AG09309 (cell line): ENCODE measurements at places on chromosomes 7 and 10.
A peak's percentile ranks its signal among the peaks of the same experiment; 100 is the strongest.

DNA sequence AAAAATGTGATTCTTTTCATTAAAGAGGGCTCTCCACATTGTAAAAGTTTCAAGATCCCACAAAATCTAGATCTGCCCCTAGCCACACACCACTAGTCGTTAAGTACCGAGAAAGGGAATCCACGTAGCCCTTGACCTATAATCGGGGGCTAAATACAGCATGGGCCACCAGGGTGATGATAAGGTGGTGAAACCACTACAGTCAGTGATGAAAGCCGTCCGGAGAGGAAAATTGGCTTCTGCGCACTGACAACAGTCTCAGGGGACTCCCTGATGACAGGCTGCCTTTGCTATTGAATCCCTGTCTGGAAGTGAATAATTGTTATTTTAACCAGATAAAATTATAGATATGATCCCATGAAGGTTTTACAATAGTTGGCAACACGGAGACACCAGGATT lies 4.6 kb downstream of the TECTB start:
- DNase-seq = no peak

GRCh38 chr7:14635955-14636354 lies 266.6 kb downstream of the DGKB start:
- DNase-seq = no peak

- no peak for DNase-seq
Measured at GRCh38 chr7:135480966-135481597, 28.8 kb downstream of the CNOT4 start.

DNA sequence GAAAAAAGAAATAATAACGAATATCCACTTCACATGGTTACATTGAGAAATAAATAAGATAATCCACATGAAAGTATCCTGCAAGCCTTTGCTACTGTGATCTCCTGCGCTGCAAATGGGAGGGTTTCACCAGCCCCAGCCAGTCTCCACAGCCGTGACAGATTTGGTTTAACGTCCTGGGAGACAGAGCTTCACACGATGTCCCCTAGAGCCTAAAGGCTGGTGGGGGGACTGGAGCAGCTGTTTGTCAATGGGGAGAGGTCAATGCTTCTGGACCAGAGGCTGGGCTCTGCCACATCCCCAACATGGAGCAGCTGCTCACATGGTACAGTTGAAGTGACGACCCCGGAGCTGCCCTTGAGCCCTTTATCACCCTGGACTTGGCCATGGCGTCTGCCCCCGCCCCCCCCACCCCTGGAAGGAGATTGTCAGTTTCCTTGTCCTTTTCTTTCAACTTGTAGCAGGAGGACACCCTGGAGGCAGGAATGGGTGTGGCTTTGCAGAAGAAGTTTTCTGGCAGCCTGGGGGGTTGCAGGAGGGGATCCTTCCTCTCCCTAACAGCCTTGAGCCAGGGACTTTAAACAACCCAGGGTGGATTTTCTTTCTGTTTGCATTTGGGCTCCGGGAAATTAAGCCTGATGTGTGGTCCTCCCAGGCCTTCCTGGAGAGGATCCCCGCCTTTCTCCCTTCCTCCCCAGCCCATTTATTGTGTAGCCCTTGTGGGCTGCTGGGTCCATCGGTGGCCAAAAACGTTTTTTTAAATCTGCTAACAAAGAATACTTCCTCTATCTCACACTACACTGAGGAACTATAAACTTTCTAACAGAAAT lies 37.0 kb upstream of the MXI1 start:
- no peak for DNase-seq

DNA sequence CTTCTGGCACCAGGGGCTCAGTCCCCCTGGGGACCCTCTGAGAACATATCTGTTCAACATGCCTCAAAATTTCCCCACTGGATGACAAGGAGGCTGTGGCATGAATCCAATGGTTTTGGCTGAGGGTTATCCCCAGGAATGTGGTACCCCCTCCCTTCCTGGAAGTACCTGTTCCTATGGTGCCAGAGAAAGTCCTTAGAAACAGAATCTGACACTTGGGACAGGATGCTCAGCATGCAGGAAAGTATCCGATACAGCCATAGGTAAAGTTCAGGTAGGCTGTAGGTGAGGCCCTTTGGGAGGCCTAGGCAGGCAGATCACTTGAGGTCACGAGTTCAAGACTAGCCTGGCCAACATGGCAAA lies 42.7 kb upstream of the A1CF start:
- DNase-seq = no peak

GRCh38 chr10:71187600-71187999 lies 24.8 kb upstream of the UNC5B start:
- no peak for DNase-seq

- no peak for DNase-seq
Measured at GRCh38 chr7:116041615-116042014, 11.1 kb upstream of the TFEC start.

DNA sequence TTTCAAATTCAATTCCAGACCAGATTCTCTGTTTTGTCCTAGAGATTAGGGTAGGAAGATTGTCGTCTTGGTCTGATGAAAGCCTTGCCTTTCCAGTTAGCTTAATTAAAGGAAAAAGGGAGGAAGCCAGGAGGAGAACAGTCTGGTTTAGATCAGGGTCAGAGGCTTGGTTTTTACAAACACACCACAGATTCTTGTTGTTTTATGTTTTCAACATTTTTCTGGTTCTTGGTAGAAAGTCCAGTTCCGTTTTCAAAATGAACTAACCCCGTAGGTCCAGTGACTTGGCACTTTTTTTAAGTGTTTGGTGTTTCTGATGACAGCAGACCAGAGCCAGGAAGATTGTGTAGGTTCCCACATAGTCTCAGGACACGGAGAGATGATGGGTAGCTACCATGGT lies 167.1 kb upstream of the INHBA start:
- peak; percentile 52 for DNase-seq

DNA sequence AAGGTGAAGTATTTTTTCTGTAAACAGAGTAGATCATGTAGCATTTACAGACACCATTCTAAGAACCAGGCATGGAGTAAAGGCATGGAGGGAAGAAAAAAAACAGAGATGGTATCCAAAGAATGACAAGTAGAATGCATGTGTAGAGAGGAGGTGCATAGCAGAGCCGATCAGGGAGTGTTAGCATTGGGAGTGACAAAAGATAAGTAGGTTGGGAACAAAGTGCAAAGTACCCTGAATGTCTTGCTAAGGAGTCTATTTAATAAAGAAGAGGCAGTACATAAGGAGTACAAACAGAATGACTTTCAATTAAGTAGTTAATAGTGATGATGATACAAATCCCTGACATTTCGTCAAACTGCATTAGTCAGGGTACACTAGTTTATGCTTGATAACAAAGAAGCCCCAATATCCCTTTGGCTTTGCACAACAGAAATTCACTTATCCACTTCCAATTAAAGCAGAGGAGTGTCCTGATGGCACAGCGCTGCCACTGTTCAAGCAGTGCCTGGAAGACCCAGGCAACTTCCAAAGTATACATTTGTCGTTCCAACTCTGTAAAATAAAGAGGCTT lies 371.5 kb downstream of the TNS3 start:
- no peak for DNase-seq

DNA sequence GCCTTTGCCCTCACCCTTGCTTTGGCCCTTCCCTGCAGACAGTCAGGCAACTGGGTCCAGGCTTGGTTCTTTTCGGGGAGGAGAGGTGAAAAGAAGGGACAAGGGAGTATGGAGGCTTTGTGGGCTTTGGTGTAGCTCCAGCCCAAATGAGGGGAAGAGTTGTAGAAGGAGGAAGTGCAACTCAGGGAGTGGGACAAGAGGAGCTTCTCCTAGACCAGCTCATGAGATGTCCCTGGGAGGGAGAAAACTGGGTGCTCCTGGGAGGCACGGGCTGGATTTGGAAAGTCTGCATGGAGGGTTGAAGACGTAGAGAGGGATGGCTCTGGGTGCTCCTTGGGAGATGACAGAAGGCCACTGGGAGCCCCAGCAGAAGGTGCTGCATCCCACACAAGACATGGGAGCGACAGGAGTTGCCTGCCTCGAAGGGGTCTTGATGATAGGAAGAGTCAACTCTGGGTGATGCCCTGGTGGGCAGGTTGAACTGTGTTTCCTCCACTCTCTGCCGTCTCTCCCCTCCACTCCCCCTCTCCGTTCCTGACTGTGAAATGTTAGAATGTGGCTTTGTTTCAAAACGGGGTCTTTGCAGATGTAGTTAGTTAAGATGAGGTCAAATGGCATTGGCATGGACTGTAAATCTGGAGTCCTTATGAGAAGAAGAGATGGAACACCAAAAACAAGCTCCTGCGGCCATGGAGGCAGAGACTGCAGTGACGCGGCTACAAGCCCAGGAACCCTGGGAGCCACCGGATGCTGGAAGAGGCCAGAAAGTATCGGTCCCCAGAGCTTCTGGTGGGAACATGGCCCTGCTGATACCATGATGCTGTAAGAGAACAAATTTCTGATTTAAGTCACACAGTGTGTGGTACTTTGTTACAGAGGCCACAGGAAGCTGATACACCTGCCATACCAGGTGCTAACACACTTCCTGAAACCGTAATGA lies 298.5 kb downstream of the GLRX3 start:
- DNase-seq = no peak

DNA sequence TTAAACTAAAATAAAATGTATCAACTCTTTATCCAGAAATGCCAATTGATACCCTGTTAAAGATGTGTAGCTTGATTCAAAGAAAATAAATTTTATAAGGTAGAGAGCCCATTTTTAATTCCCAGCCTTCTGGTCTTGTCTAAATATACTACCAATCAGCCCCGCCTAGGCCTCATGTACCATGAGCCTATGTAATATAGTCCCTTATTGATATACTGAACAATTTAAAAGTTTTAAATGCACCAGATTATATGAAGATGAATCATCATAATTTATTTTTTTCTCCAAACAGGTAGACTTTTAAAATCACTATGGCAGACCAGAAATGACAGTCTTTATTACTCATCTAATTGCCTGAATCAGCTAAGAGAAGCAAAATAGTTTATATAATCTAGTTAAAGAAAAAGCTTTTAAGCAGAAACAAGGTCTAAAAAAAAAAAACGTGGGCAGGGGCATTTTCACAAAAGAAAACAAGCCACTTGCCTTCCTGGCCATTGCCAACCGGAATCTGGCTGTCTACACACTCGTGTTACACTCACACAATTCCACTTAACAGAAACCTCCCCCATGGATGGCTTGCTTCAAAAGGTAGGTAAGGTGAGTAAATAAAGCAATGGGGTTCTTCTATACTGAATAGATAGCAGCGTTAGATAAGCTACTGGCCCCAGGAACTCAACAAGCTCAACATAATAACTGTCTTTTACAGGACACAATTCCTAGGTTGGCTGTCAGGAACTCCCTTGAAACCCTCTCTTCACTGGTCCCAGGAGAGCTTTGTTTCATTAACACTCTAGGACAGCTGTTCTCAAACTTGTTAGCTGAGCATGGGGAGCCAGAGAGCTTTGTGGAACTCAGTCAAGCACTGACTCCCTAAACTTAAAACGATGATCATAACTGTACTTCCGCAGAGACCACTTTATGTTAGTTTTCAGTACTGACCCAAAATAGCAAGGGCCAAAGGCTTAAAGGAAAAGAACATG lies 37.2 kb downstream of the RAPGEF5 start:
- DNase-seq = no peak

- no peak for DNase-seq
Measured at GRCh38 chr10:6674291-6674690, 94.2 kb upstream of the PRKCQ start.

DNA sequence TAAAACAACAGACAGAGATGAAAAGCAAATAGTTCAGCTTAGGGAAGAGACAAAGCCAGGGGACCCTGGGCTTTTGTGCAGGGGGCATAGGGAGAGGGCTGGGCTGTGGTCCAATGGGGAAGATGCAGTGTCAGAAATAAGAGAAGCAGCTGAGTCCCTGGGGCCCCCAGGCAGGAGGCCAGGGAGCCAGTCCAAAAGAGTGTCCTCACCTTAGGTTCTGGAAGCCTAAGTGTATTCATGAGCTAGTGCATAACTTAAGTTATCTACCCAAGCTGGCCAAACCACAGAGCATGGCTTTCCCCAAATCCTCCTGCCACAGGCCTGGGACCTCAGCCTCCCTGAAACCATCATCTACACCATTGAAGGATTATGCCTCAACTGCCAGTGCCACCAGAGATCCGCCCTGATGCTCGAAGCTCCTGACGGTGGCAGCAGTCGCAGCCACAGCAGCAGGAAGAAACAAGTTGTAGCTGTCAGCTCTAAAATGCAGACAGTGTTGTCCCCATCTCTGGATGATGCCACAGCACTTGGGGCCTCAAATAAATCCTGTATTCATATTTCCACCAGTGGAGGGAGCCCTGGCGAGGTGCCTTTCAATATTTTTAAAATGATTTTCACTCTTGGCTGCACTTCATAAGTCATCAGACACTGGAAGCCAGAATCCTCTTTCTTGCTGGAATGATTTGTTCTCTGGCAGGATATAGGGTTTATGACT lies 574.6 kb downstream of the GRID1 start:
- no peak for DNase-seq

DNA sequence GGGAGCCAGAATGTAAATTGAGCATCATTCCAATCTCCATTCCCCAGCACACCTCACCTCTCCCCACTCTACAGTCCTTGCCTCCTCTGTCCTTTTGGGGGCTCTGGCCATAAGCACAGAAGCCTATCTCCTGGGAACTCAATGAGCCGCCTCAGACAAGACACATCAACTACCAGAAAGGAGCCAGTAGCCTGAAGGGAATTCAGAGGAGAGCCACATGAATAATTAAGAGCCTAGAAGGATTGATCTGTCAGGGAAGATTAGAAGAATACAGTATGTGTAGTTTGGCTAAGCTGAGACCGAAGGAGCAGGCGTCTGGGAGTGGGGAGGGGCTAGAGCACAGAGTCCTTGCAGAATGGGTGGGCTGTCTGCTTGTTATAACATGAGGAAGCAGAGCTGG lies 31.2 kb downstream of the FRMD4A start:
- no peak for DNase-seq

GRCh38 chr10:65142641-65143435 lies 1621.6 kb downstream of the REEP3 start:
- no peak for DNase-seq

- no peak for DNase-seq
Measured at GRCh38 chr7:3003936-3004335, 39.7 kb downstream of the CARD11 start.
